ENCODE measurements at places on chromosomes 13 and 19.

GRCh38 chr13:95381212-95381527, 79.9 kb upstream of the ABCC4 start:
- DNase-seq, result no peak

DNA sequence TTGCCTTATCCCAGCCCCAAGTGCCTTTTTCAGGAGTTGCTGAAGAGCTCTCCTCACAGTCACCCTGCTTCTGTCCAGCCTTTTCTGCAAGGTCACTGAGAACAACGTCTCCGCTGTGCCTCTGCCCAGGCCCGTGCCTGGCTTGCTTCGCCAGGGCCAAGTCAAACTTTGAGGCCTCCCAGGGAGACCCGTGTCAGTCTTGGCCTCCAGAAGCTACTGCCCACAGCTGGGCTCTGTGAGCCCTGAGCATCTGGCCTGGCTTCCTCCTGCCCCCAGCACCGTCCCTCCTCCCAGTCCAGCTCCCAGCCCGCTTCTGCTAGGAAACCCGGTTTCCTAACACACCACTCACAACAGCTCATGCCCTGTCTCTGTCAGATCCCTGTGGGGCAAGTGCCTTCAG, 165.9 kb downstream of the TEX29 start:
- DNase-seq, result no peak

DNA sequence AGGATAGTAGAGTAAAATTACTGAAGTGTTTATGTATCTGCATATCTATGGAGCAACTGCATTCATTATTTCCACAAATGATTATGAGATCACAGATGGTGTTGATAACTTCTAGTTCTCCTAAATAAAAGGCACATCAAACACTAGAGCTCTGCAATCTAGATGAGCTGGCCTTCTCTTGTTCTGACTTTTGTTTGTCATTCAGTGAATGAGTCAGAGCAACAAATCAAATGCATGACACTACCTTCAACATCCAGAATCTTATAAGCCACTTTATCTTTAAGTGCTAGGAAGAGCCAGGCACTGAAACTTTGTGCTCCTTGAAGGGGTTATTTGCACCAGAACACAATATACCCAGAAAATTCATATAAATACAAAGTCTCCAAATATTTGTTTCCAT, 456.0 kb downstream of the PCDH17 start:
- no peak for DNase-seq

GRCh38 chr13:21576426-21576825, 27.5 kb downstream of the MICU2 start:
- DNase-seq, result no peak

GRCh38 chr13:73572824-73573223, 514.0 kb downstream of the KLF5 start:
- DNase-seq, result no peak

Data from LoVo (cell line).